Activated CD8-positive, alpha-beta memory T cell treated with anti-CD3 and anti-CD28 coated beads for 1 hour (primary cell): ENCODE measurements at places on chromosomes 16 and 17.

DNA sequence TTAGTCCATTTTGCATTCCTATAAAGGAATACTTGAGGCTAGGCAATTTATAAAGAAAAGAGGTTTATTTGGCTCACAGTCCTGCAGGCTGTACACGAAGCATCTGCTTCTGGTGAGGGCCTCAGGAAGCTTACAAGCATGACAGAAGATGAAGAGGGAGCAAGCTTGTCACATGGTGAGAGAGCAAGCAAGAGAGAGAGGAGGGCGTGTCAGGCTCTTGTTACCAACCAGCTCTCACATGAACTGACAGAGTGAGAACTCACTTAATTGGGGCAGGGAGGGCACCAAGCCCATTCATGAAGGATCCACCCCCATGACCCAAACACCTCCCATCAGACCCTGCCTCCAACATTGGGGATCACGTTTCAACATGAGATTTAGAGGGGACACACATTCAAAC is 1.6 kb downstream of the CHCT1 start:
- DNase-seq = no peak

DNA sequence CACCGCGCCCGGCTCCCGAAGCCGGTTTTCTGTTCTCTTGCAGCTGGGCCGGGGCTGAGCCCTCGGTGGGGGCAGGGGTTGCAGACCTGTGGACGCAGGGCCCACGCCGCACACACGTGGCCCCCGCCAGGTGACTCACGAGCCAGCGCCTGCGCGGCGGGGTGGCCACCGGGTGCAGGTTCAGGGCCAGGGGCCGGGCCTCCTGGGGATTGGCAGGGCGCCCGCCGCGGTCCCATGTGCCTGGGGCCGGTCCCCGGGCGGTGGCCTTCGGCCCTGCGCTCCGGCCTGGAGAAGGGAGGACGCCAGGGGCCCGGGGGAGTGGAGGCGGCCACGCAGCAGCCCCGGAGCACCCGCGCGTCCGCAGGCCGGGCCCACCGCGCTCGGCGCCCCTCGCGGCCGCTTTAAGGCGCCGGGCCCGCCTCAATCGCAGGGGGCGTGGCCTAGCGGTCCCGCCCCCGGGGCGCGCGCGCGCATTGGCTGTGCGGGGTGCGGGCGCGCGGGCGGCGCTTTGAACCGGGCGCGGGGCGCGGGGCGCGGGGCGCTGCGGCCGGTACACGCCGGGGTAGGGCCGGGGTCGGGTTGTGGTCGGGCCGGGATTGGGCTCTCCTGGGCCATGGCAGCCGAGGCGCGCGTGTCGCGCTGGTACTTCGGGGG is at the start of gene SLC25A10:
Gene SLC25A10 (plus strand): TSS at position 471 of the 654 bp plus-strand sequence. CDS start 143 bp downstream, at position 614.
- peak; percentile 30 for DNase-seq

- no peak for DNase-seq
These were observed 29.5 kb upstream of the PIK3R6 start for GRCh38 chr17:8896641-8897635.

DNA sequence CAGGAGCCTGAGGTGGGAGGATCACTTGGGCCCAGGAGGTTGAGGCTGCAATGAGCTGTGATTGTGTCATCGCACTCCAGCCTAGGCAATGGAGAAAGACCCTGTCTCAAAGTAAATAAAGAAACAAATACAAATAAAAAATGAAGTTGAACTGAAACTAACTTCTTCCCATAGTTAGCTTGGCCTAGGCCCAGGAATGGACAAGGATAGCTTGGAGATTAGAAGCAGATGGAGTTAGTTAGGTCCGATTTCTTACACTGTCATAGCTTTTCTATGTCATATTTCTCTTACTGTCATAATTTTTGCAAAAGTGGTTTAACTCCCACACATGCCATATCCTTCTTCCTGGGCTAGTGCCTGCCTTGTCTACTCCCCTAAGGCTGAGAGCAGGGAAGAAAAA is 154.7 kb upstream of the CACNG3 start:
- DNase-seq = no peak

GRCh38 chr17:33322063-33322462 is 29.0 kb upstream of the ASIC2 start:
- DNase-seq = no peak

- no peak for DNase-seq
These were observed 9.0 kb upstream of the ZFHX3 start for GRCh38 chr16:73056921-73057290.

DNA sequence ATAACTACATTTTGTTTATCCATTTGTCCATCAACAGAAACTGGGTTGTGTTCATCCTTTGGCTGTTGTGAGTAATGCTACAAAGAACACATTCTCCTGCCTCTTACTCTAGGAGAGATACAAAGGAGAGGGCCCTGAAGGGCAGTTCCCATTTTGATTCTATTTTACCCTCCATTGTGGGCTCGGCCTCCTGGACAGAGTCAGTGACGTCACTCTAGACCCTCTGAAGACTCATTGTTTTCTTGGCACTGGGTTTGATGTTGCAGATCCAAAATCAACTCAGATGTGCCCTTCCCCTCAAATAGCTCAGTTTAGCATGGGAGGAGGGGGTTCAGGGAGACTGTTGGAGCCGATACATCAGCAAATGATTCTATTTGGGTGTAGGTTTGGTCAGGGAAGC is 280.9 kb downstream of the UTP18 start:
- DNase-seq = no peak

DNA sequence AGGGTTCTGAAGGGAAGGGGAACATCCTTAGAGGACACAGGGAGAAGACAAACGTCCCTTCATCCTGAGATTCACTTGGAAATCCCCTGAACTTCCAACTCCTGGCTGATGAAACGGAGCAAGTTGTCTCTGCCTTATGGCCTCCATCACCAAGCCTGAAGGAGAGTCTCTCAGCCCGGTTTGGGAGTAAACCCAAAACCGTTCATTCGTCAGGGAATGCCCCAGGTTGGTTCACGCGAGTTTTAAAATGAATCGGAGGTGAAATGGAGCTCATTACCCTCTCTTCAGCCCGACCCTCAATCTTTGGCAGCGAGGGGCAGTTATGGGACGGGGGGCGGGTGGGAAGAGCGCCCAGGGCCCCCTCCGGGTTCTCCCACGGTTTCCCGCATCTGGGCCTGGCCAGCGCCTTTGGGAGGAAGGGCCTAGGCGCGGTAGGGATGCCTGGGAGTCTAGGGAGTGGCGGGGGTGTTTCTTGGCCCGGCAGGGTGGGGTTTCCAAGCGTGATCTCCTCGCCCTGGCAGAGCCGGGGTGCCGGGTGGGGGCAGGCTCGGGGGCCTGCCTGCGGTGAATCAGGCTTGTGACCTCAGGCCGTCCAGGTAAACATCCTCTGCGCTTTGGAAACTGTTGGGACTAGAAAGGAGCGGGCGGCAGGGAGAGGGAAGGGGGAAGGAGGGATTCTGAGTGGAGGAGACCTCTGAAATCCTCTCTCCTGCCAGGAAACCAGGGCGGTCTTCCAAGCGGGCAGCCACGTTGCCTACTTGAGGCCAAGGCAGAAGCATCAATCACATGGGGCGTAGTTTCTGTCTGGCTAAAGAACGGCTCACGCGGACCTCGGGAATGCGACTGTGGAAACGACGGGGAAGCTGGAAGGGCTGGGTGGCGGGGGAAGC is 24.1 kb upstream of the HOXB13 start:
- DNase-seq = no peak

DNA sequence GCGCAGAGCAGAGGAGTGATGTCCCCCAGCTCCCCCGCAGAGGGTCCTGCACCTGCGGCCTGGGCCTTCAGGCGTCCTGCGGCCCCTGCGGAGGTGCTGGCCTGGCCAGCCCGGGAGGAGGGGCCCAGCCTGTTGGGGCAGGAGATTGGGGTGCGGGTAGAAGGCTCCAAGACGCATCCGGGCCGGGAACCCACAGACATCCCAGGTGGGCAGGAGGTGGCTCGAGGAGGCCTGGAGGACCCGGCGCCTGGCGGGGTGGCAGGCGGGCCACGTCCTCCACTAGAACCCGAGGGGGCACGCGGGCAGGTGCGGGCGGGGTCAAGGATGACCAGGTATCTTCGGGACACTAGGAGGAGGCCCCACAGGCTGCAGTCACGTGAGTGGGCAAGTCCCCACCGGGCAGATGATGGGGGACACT is 647 bp upstream of the SECTM1 start:
- DNase-seq = no peak

DNA sequence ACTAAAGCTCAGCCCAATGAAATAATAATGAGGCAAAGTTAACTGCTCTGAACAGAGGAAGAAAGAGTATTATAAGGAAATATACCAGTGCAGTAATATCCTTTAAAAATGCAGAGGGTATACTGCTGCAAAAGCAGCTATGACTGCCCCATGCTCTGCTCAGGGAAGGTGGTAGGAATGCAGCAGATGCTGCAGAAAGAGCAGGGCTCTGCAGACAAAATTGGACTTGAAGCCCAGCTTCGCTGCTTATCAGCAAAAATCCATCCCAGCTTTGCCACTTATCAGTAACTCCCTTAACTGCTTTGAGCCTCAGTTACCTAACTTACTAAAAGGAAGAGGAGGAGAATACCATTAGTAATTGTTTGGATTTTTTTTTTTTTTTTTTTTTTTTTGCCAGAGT is 533.8 kb upstream of the CDH5 start:
- no peak for DNase-seq

DNA sequence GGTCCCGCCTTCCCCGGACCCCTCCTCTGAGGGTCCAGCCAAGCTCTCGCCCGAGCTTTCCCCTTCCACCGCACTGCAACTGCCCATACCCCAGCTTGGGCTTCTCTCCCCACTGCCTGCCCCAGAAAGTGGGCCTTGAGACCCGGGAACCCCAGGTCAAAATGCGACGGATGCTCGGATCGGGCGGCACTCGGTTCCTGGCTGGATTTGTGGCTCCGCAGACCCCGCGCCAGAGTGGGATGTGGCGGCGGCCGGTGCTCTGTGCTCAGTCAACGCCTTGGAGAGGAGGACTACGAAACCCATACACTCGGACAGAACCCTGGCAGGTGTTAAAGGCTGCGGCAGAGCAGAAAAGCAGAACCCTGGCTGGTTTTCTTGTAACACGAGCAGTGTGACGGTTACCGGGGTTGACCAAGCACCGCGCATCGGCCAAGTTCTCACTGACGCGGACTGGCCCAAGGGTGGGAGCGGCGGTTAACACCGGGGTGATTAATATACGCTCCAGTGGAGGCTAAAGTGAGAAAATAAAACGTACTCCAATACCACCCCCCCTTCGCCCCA is 885 bp upstream of the SLFN13 start:
- DNase-seq = no peak

DNA sequence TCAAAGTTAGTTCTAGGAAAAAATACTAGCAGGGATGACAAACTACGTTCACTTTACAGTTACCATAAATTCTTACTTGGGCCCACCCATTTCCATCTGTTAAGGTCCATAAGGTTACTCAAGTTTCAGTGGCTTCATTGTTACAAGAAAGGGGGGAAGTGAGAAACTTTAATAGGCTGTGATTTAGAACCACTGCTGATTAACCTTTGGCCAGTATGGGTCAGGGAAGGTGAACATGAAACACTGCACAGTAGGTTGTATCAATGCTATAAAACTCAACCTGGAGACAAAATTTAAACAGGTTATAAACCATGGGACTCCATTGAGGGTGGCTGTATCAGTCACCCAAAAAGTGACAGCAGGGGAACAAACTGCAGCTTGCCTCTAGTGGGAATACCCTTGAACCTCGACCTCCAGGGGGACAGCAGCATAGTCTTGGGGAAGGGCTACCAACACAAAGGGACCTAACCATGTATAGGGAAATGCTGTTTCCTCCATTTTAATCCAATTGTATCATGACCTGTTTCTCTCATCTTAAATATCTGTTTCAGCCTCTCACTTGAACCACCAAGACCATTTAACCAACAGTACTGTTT is 10.4 kb downstream of the PTRH2 start:
- no peak for DNase-seq

DNA sequence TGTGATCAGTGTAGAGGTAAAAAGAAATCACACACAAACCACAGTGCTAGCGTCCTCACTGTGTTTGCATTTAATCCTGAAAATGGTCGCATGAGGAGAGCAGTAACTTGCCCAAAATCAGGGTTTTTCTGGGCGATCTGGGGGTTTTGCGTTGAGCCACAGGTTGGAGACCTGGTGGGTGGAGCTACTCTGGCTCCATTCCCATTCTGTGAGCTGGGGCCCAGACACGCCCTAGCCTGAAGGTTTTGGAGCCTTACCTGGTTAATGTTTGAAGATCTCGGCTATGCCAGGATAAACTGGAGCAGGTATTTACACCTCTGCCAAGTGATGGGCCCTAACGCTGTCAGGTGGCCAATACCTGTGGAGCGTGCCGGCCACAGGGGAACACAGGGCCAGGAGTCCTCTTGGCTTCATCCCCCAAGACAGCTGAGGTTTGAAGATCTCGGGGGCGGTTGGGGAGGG is 48.4 kb downstream of the MPRIP start:
- DNase-seq = no peak

- DNase-seq = no peak
These were observed 4.9 kb downstream of the POLG2 start for GRCh38 chr17:64491994-64492393.

DNA sequence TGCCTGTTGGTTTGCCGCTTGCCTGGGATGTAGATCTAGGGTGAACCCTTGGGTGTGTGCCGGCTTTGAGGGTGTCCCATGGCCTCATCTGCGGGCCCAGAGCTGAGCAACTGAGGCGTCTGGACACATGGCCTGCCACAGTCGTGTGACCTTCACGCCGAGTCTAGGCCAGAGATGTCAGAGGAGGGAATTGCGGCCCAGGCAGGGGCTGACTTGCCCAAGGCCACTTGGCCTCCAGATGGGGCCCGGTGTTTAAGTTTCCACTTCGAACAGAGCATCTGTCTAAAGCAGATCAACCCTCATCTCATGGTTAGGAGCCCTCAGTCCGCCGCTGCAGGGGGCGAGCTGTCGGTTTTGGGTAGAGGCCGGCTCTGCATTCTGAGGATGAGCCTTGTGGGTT is 28.0 kb upstream of the FOXK2 start:
- no peak for DNase-seq

DNA sequence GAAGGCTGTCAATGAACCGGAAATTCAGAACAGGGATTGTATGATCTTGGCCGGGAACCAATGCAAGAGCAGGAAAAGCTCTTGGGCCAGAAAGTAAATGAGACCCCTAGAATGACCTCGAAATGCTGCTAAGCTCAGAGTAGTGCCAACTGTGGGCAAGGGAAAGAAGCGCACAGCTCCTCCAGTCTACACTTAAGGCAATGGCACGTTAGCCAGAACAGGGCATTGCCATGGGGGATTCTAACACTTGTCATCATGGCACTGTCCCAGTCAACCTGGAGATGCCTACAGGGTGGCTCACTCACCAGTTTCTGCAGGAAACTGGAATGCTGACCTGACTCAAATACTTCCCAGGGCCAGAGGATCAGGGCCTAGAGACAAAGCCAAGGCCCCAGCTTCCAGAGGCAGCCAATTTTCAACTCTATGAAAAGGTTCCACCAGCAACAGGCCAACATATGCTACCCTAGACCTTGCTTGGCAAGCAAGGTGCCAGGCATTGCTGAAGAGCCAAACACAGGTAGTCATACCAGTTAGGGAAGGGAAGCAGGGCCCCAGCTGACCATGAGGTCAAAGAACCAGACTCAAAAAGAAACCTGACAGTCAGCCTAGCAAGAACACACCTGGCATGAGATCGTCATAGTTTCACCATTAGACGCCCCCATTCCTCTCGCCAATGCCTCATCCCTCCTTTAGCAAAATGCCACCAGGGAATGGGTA is 34.9 kb downstream of the ARHGAP17 start:
- DNase-seq = no peak

- no peak for DNase-seq
These were observed 1407.0 kb downstream of the CDH11 start for GRCh38 chr16:63714876-63715275.

- DNase-seq = no peak
These were observed 330.1 kb downstream of the CNTNAP4 start for GRCh38 chr16:76607317-76607716.
